ENCODE measurements at places on chromosomes 3 and 15.

GRCh38 chr3:60229502-60229901, 1021.8 kb downstream of the FHIT start:
- H3K27me3 ChIP-seq: no peaks in the 10 kb centered on the region
- H3K4me1 ChIP-seq: no peaks in the 10 kb centered on the region
- H3K27ac ChIP-seq: no peak overlapping the region
- H3K36me3 ChIP-seq: no peaks in the 10 kb centered on the region
- DNase-seq: no peak

- peaks cover 27% of the 10 kb centered on the region for H3K4me1 ChIP-seq
- DNase-seq: peak; percentile 97
- H3K36me3 ChIP-seq: peaks cover 100% of the 10 kb centered on the region
- no peaks in the 10 kb centered on the region for H3K27me3 ChIP-seq
- H3K4me3 ChIP-seq: peak overlapping the region; percentile 64
- H3K27ac ChIP-seq: peak overlapping the region; percentile 98
These were observed 5.9 kb upstream of the GRAMD2A start for GRCh38 chr15:72203507-72203837.

DNA sequence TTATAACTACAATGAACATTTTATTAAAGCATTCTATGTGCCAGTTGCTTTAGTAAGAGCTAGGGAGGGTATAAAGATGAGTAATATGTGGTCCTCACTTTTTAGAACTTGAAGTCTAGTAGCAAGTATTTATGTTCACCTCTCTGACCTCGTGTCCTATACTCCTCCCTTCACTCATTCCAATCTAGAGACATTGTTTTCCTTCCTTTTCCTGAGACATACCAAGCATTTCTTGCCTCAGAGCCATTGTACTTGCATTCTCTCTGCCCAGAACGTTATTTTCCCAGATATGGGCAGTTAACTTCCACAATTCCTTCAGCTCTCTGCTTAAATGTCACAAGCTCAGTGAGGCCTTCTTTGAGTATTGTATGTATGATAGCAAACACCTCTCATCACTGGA, 408.6 kb downstream of the PDCD6IP start:
- H3K4me3 ChIP-seq: no peak overlapping the region
- H3K27me3 ChIP-seq: no peaks in the 10 kb centered on the region
- DNase-seq: peak; percentile 27
- no peak overlapping the region for H3K27ac ChIP-seq

GRCh38 chr3:140276703-140277102, 341.7 kb downstream of the CLSTN2 start:
- DNase-seq: peak; percentile 14
- H3K27ac ChIP-seq: no peak overlapping the region
- H3K36me3 ChIP-seq: no peaks in the 10 kb centered on the region

DNA sequence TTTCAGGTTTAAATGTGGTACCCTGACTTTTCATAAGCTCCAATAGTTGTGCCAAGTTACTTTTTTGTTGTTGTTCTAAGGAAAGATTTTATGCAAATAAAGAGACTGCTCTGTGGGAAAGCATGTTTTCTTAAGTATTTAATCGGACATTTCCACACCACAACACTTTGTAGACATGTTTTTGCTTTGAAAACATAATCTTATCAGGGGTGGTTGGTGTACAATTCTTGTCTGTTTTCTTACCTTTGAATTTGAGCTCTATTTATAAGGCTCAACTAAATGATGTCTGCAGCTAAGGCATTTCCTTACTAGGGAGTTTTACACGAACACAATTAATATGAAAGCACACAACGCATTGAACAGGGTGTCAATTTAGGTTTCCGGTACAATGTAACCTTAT, 81.5 kb upstream of the CDIN1 start:
- H3K27me3 ChIP-seq: peaks cover 9% of the 10 kb centered on the region
- no peak for DNase-seq
- H3K27ac ChIP-seq: no peak overlapping the region
- H3K36me3 ChIP-seq: no peaks in the 10 kb centered on the region
- no peaks in the 10 kb centered on the region for H3K4me1 ChIP-seq
- no peak overlapping the region for H3K4me3 ChIP-seq

DNA sequence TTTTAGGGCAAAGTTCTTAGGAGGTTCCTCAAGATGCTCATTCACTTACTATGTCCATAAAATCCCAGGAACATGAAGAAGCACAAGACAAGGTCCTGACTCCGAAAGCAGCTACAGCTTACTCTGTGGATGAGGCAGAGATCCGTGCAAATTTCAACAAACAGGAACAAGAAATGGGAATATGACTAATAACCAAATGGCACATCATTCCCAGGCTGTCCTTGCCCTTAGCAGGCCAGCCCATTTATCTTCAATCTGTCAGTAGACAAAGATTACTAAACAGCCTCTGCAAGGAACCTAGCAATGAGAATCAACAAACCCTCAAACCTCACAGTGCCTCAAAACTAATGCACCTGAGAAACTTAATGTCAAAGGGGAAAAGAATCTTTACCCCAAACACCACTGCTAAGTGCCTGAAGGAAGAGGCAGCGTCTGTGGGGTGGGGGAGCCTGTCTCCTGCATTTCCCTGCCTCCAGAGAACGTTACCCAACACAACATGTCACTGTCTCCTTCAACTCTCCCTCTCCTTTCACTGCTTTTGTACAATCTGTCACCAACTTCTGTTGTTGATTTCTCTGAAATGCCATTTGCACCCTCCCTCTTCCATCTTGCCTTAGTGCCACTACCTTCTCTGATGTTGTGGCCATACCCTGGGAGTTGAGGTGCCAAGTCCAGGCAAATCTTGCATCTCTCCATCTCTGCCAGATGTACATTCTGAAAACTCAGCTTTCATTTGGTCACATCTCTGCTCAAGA, 4.8 kb downstream of the TNFAIP8L3 start:
- peak overlapping the region; percentile 56 for H3K27ac ChIP-seq
- H3K4me1 ChIP-seq: peaks cover 42% of the 10 kb centered on the region
- no peak overlapping the region for H3K4me3 ChIP-seq
- H3K27me3 ChIP-seq: no peaks in the 10 kb centered on the region

GRCh38 chr3:50192689-50193141, 1.3 kb downstream of the GNAT1 start:
- H3K4me3 ChIP-seq: no peak overlapping the region
- no peaks in the 10 kb centered on the region for H3K4me1 ChIP-seq
- DNase-seq: peak; percentile 68
- H3K36me3 ChIP-seq: peaks cover 18% of the 10 kb centered on the region

DNA sequence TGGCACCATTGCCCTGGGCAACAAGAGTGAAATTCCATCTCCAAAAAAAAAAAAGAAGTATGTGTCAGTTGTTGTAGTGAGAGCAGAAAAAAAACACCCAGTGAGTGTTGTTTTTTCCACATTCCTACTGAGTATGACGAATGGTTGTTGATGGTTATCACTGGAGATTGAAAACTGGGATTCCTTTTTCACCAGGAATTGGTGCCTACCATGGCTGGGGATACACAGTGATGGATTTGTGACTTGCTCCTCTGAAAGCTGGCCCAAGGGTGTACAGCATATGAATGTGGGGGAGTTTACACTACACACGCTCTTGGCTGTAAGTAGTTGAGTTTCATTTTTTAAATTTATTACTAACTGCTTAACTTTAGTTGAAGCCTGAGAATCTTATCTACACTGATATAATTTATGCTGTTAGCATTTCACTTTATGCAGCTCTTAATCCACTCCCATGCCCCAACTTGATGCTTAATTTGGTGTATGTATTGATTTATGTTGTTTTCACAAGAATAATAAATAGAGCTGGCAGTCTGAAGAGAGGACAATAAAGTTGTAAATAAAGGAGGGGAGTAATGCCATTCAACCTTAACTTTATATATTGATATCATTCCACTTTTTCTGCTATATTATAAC, 56.0 kb upstream of the MME start:
- no peaks in the 10 kb centered on the region for H3K27me3 ChIP-seq
- no peaks in the 10 kb centered on the region for H3K36me3 ChIP-seq
- peaks cover 16% of the 10 kb centered on the region for H3K4me1 ChIP-seq
- H3K27ac ChIP-seq: no peak overlapping the region
- no peak overlapping the region for H3K4me3 ChIP-seq

DNA sequence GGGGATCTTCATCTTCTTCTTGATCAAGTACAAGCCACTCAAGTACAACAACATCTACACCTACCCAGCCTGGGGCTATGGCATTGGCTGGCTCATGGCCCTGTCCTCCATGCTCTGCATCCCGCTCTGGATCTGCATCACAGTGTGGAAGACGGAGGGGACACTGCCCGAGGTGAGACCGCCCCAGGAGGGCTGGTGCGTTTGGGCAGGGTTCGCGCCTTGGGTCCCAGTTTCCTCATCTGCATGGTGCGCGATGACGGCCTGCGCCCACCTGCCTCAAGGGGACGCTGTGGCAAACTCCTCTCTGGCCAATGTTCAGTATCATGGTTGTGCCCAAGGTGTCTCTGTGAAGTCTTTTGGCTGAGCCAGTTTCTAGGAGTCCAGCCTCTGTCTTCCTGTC, 57.5 kb upstream of the SLC6A1 start:
- H3K36me3 ChIP-seq: no peaks in the 10 kb centered on the region
- H3K27ac ChIP-seq: no peak overlapping the region
- H3K4me3 ChIP-seq: no peak overlapping the region
- H3K27me3 ChIP-seq: no peaks in the 10 kb centered on the region

DNA sequence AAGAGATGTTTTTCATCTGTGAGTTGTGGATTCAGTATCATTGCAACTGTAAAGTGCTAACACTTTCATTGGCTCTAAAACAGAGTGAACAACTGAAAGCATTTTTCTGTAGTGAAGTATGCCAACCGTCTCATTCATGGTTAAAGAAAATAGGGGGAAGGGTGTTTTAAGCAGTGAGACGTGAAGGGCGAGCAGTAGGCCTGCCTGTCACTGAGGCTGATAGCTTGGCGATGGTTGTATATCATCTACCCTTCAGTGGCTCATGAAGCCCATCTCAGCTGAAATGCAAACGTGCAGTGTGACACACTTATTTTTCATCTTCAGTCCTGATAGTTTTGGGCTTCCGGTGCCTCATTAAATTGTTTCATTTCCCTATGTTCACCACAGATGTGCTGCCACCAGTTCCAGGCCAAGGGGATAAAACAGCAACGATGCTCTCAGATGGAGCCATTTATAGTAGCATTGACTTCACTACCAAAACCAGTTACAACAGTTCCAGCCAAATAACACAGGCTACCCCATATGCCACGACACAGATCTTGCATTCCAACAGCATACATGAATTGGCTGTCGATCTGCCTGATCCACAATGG, 562.0 kb downstream of the ROBO2 start:
- no peak overlapping the region for H3K4me3 ChIP-seq
- H3K36me3 ChIP-seq: no peaks in the 10 kb centered on the region
- no peak overlapping the region for H3K27ac ChIP-seq

- H3K4me1 ChIP-seq: peaks cover 40% of the 10 kb centered on the region
- no peak for DNase-seq
- peak overlapping the region; percentile 82 for H3K4me3 ChIP-seq
- no peaks in the 10 kb centered on the region for H3K36me3 ChIP-seq
These were observed 483 bp downstream of the EHD4 start for GRCh38 chr15:41971895-41972252.

DNA sequence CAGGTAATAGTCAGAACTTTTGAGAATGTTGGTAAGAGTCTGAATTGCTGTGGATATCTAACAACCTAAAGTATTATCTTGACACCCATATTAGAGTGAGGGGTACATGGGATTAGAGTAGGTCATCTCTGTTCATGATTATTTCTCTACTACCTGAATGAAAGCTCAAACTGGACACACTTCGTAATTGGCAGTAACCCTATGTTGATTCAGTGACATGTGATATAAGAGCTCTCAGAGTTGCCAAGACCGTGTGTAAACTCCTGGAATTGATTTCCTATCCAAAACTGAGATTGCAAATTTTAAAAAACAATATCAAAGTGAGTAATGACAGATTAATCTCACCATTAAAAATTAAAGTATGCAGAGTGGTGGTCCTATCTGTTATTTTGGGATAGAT, 214.8 kb upstream of the ARHGEF26 start:
- no peak overlapping the region for H3K4me3 ChIP-seq
- no peak overlapping the region for H3K27ac ChIP-seq
- no peaks in the 10 kb centered on the region for H3K36me3 ChIP-seq
- no peaks in the 10 kb centered on the region for H3K4me1 ChIP-seq

DNA sequence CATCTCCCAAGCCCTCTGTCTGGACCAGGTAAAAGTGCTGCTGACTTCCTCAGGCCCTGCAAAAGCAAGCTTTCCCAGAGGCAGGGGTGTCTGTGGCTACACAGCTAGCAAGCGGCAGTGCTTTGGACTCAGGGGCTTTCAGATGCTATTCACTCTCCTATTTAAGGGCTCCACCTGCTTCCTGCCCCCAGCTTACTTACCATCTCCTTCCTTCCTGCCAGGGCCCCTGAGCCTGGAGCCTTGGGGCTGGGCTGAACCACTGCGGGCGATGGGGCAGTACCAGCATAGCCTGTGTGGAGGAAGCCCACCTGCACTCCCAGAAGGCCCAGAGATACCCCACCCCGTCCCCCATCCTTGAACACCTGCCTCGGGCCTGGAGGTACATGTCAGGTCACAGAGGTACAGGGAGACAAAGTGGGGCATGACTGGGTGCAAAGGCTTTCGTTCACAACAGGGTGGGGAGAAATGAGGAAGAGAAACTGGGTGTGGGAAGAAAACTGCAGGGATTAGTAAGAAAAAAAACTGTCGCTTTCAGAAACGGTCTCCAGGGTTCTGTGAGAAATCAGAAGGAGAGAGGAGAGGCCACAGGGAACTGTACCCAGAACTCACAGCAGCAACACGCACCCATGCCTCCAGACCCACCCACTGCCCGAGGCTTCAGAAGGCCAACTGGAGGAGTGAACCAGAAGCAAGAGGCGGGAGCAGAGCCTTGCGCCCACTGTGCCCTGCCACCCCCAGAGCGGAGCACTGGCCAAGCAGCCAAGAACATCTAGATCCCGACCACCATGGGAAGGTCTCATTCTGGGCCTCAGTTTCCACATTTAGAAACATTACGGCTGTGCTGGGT, 49.5 kb downstream of the CCDC12 start:
- no peaks in the 10 kb centered on the region for H3K27me3 ChIP-seq
- no peak overlapping the region for H3K27ac ChIP-seq
- peaks cover 48% of the 10 kb centered on the region for H3K36me3 ChIP-seq
- H3K4me1 ChIP-seq: peaks cover 18% of the 10 kb centered on the region

DNA sequence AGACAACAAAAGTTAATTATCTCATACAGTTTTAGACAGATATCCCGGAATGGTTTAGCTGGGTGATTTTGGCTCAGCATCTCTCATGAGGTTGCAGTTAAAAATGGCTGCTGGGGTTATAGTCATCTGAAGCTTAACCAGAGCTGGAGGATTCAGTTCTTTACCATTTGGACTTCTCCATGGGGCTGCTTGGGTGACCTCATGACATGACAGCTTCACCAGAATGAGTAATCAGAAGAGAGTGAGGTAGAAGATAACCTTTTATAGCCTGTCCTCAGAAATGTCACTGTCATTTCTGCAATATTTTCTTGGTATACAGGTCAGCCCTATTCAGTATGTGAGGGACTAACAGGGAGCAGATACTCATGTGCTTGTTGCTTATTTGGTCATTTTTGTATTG, 30.9 kb downstream of the TFG start:
- no peak overlapping the region for H3K4me3 ChIP-seq
- no peak for DNase-seq
- no peak overlapping the region for H3K27ac ChIP-seq
- peaks cover 83% of the 10 kb centered on the region for H3K36me3 ChIP-seq
